ENCODE measurements at places on chromosomes 5 and 9.

DNA sequence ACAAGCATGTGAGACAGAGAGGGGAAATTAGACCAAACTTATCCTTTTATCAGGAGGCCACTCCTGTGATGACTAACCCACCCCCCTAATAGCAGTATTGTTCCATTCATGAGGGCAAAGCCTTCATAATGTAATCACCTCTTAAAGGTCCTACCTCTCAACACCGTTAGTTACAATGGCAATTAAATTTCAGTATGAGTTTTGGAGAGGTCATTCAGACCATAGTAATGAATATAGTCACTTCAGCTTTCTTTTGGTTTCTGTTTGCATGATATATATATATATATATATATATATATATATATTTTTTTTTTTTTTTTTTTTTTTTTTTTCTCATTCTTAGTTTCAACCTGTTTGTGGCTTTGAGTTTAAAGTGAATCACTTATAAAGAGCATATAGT is 10.5 kb downstream of the ADGRV1 start:
- no peak for DNase-seq

GRCh38 chr5:81525690-81526089 is 131.8 kb upstream of the ACOT12 start:
- no peak for DNase-seq

DNA sequence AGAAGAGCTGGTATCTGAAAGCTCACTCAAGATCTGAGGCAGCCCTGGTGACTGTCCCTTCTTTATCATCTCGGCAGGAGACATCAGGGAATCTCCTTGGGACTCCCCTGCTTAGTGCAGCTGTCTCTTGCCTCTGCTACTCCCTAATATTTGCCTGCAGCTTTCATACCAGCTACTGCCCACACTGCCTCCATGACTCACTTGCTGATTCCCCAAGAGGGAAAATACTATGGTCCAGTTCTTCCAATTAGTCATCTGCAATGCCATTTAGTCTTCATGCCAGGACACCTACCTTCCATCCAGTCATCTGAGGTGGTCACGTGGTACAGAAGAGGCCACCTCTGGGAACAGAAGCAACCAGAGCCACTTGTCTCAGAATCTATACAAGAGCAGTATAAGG is 270.8 kb downstream of the NTRK2 start:
- DNase-seq = no peak

DNA sequence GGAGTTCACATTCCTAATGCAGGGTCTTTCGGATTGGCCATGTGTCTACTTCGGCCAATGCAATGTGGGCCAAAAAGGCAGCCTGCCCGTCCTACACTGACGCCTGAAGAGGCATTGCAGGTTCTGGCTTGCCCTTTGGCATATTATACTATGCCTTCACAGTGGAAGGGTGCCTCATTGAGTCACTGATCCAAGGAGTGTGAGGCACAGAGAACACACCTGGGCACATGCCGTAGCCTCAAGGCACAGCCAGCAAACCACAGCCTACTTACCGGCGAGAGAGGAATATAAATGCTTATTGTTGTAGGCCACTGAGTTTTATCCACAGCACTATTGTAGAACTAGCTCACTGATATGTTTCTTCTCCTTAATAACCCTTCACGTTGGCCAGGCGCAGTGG is 409.6 kb downstream of the GADD45G start:
- DNase-seq = no peak

- no peak for DNase-seq
These were observed 90.4 kb upstream of the KLF9 start for GRCh38 chr9:70504834-70505233.

DNA sequence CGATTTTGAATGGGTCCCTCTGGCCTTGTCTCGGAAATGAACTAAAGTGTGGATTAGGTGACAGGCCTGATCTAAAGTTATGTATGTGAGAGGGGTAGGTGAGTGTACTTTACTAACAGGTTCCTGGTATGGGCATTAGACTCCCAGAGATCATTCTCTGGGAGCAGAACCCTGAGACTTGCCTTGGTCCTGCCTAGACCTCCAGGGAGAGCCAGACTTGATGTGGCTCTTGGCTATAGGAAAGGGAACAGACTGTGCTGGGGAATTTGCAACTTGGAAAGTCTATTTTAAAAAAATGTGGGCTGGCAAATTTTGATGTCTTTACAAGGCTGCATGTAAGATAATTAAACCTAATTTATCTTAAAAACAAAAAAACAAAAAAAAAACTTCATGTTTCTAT is 49.8 kb upstream of the NREP start:
- no peak for DNase-seq

GRCh38 chr9:136081826-136082495 is 13.1 kb downstream of the NACC2 start:
- no peak for DNase-seq

GRCh38 chr9:93268551-93269314 is 84.8 kb downstream of the WNK2 start:
- peak; percentile 84 for DNase-seq

DNA sequence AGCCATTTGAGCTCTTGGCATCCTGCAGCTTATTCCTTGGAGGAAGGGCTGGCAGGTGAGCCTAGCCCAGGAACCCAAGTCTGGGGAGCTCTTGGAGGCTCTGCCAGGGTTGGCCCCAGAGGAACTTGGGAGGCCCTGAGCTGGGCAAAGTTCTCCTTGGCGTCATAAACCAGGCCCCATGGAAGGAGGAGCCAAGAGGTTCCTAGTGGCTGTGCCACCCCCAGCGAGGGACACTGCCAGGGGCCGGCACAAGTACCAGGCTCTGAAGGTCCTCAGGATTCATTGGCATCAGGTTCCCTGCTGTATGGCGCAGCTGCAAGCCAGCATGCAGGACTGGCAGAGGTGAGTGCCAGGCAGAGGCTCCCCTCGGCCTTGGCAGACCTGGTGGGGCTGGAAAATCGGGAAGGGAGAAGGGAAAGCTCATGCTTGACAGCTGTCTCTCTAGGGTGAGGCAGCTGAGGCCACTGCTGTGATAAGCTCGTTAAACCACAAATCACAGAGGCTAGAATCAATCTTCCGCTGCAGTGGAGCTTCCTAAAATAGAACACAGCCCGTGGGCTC is 54.6 kb upstream of the SYNPO start:
- DNase-seq = no peak

DNA sequence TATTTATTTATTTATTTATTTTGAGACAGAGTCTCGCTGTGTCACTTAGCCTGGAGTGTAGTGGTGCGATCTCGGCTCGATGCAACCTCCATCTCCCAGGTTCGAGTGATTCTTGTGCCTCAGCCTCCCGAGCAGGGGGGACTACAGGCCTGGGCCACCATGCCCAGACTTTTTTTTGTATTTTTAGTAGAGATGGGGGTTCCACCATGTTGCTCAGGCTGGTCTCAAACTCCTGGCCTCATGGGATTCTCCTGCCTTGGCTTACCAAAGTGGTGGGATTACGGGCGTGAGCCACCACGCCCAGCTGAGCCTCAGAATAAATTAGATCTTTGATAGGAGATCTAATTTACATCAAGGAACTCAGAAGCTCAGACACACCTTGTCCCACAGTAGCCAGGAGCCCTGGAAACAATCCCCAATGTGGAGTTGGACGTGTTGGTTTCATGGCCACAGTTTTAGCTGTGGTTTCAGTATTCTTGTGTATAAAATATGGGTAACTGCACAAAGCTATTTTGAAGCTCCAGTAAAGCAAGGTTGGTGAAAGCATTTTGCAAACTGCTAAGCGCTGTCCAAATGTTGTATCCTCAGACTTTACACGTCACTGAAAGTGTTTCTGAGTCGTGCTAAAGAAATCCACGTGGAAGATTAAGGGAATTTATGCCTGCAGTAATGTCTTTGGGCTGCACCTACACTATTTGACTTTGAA is 3.0 kb upstream of the HNRNPAB start:
- no peak for DNase-seq

DNA sequence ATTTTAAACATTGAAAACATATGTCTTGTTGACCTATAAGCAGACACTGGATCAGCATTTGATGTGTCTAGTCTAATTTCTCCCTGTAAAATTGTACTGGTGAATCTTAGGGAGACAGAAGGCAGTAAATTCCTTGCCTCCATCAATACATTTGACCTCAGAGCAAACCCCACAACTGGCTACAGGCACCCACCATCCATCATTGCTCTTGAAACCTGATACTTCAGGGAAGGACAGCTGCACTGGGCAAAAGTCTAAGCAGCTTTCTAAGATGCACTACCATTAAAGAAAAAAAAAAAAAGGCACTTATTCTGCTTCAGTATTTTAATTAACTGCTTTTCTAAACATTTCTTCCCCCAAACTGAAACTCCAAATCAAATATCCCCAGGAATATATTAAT is 1051.3 kb upstream of the DMAC1 start:
- no peak for DNase-seq

GRCh38 chr9:2260417-2261306 is 245.5 kb downstream of the SMARCA2 start:
- DNase-seq = no peak

- no peak for DNase-seq
These were observed 1297.2 kb upstream of the WWC1 start for GRCh38 chr5:166994226-166994625.

- no peak for DNase-seq
These were observed 290.8 kb downstream of the MSX2 start for GRCh38 chr5:175015028-175015685.

- DNase-seq = no peak
These were observed 10.2 kb upstream of the IL12B start for GRCh38 chr5:159340511-159340910.

Measured in NCI-H187 treated with DMSO at 0.1 percent for 48 hours (cell line).